Activated CD4-positive, alpha-beta memory T cell treated with anti-CD3 and anti-CD28 coated beads for 36 hours (primary cell): ENCODE measurements at places on chromosomes 2 and 18. TPM values are rescaled to one million over a fixed set of nuclear protein-coding genes. Genes with fewer than 3 reads are reported as not detected.

PMAIP1 gene
- total RNA-seq, result 97.6 TPM

MAP3K19 gene
- total RNA-seq, result not detected

COL5A2 gene
- total RNA-seq, result 0.85 TPM

SFT2D3 gene
- 3.1 TPM for total RNA-seq

AQP12A gene
- not detected for total RNA-seq

NT5DC4 gene
- total RNA-seq, result not detected

EML6 gene
- total RNA-seq, result 0.46 TPM

CNNM3 gene
- 22.2 TPM for total RNA-seq

CCDC85A gene
- total RNA-seq, result not detected

DYNAP gene
- total RNA-seq, result not detected

GAD1 gene
- 2.6 TPM for total RNA-seq

IL1F10 gene
- total RNA-seq, result not detected

REL gene
- 37.1 TPM for total RNA-seq

COL4A3 gene
- total RNA-seq, result not detected

COLEC12 gene
- total RNA-seq, result not detected

SLC30A3 gene
- total RNA-seq, result 0.90 TPM

CSRNP3 gene
- not detected for total RNA-seq

CPSF3 gene
- 77.5 TPM for total RNA-seq

FAM228A gene
- 0.17 TPM for total RNA-seq

GAREM1 gene
- total RNA-seq, result not detected

SOWAHC gene
- 1.0 TPM for total RNA-seq

PLGLB2 gene
- total RNA-seq, result 0.64 TPM

HOXD4 gene
- total RNA-seq, result not detected

DHRS9 gene
- 4.9 TPM for total RNA-seq

PLGLB1 gene
- 0.48 TPM for total RNA-seq

SPEG gene
- total RNA-seq, result 1.7 TPM

CRACDL gene
- total RNA-seq, result 0.31 TPM

METAP1D gene
- 3.4 TPM for total RNA-seq

LOXHD1 gene
- 0.05 TPM for total RNA-seq

VAMP5 gene
- total RNA-seq, result 49.7 TPM

CKAP2L gene
- total RNA-seq, result 42.1 TPM

TRIM54 gene
- not detected for total RNA-seq

C1QL2 gene
- total RNA-seq, result not detected

CFAP221 gene
- not detected for total RNA-seq

OSR1 gene
- total RNA-seq, result not detected

GLB1L gene
- total RNA-seq, result 4.9 TPM

SALL3 gene
- total RNA-seq, result not detected

RAX gene
- not detected for total RNA-seq
